Erythroblast (primary cell): ENCODE measurements at places on chromosomes 16 and 17.

DNA sequence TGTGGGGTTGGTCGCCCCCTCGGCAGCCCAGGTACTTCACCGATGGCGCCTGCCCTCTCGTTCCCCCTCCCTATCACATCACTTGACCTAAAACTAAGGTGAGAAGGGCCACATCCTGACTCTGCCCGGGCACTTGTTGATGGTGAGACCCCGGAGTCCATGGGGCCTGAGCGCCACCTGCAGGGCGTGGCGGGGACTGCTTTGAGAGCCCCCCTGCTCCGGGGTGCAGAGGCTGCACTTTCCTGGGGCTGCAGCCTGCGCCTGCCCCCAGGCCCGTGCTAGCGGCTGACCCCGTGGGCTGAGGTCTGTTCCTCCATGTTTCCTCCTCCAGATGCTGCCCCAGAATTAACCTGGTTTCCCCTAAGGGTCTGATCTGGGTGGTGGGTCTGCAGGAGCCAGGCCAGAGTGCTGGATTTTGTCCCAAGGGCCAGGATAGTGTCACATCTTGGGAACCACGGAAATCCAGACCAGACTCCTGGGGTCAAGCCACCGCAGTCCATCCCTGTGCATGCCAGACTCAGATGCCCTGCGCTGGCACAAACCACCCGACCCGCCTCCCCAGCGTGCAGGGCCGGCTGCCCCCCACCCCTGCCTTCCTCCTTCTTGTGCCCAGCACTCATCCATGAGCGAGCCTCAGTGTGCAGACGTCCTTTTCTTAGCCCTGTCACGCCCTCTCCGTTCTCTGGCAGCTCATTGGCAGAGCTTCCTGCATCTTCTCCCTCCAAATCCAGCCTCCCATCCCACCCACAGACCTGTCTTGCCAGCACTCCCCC is 2.7 kb downstream of the NDUFAF8 start:
- peak; percentile 70 for DNase-seq

DNA sequence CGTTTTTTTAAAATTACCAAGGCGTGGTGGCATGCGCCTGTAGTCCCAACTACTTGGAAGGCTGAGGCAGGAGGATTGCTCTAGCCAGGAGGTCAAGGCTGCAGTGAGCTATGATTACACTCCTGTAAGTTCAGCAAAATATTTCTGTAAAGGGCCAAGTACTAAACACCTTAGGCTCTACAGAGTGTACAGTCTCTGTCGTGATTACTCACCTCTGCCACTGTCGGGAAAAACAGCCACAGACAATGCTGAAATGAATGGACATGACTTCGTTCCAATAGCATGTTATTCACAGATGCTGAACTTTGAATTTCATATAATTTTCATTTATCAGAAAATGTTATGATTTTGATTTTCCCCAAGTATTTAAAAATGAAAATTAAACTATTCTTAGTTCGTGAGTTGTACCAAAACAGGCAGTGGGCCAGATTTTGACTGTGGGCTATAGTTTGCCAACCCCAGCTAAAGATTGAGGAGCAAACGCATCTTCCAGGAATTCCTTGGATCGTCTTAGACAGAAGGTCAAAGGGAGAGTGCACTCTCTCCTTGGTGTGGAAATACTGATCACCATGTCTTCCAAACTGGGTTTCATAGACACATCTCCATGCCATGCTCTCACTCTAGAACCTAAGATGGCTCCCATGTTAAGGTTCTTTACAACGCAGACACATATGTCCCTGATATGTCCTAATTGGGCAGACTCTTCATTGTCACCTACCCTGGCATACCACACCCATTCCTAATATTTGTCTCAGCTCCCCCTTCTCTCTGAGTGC is 89.5 kb downstream of the MARF1 start:
- no peak for DNase-seq

- no peak for DNase-seq
These were observed 66.7 kb downstream of the FTO start for GRCh38 chr16:53770641-53771040.

DNA sequence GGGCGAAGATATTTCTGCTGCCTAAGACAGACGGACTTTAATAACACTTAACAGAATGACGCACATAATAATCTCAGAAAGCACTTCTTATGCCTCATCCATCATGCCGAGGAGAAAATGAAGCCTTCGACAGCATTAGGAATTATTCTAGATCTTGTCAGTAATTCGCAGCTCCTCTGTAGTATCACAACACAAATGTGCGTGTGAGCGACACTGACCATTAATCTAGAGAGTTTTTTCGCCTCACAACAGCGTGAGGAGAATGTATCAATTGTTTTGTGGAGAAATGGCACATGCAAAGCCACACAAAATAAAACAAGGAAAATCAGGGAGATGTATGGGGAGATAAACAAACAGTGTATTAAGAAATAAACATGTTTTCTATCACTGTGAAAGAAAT is 410.2 kb upstream of the PSMD7 start:
- DNase-seq = no peak

GRCh38 chr17:38450557-38451029 is 22.3 kb downstream of the ARHGAP23 start:
- no peak for DNase-seq

DNA sequence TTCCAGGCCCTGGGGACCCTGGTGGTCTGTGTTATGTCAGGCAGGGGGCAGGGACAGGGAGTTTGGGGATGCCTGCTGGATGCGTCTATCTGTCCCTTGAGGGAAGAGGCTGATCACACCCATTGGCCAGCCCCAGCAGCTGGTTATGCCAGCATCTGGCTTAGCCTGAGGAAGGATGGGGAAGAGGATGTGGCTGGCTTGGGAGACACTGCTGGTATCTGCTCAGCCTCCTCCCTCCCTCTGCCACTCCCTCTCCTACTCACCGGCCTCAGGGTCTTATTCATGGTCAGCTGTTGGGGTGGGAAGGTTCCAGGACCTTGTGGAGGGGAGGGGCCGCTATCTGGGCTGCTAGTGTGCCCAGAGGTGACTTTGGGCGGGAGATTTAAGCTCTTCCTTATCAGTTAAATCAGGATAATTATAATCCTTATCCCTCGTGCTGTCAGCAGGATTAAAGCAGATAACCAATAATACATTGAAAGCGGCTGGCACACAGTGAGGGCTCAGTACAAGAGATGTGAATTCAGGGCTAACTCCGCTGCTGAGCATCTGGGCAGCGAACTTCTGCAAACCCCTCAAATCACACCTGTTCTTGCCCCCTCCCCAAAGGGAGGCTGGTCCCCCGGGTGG is 36.0 kb upstream of the MLKL start:
- no peak for DNase-seq

DNA sequence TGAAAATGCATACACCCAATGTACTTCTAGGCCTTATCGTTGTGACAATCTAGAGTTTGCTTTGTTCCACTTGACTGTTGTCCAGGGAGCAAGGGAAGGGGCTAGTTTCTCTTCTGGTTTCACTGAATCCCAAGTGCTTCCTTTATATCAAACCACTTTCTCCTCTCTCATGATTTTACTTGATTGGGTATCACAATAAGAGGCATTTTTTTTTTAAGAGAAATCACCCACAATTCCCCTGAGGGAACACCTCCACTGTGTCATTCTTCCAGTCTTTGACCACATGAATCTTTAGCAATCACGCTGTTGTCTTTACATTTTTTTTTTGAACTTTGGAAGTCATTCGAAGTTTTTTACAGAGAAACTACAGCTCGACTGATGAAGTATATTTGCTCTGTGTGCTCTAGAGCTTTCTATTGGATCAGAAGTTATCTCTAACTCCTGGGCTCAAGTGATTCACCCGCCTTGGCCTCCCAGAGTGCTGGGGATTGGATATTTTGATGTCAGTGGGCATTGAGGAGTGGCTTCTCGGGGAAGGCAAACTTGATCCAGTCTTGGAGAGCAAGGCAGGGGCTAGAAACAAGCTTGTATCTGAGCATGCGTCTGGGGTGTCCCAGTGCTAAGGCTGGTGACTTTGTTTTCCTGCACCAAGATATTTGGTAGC is 3.0 kb downstream of the CDH1 start:
- DNase-seq = peak; percentile 21

- DNase-seq = no peak
These were observed 38.9 kb downstream of the LMF1 start for GRCh38 chr16:931626-932500.

DNA sequence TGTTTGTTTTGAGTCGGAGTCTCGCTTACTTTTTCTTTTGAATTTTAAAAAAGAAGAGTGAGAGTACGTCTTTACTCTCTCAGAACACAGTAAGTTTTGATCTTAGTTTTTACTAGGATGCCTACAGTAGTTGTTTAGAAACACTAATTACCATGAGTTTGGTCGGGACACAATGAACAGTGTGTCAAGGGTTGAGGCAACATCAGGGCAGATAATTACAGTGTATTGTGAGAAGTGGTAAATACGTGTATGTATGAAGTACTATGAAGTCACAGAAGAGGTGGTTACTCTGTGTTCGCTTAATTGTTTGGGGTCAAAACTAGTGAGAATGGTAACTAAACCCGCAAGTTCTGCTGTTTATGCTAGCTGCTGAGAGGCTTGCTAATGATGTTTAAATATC is 18.2 kb downstream of the PAFAH1B1 start:
- DNase-seq = no peak

- no peak for DNase-seq
These were observed 58.5 kb downstream of the KNOP1 start for GRCh38 chr16:19659554-19659953.

GRCh38 chr16:2058872-2059271 is 11.1 kb downstream of the TSC2 start:
- DNase-seq = no peak

- peak; percentile 75 for DNase-seq
These were observed 73.7 kb downstream of the TNRC6C start for GRCh38 chr17:78032166-78032565.

- no peak for DNase-seq
These were observed 7.8 kb upstream of the USP31 start for GRCh38 chr16:23156946-23157460.

GRCh38 chr17:71039391-71039790 is 870.1 kb downstream of the KCNJ2 start:
- no peak for DNase-seq

DNA sequence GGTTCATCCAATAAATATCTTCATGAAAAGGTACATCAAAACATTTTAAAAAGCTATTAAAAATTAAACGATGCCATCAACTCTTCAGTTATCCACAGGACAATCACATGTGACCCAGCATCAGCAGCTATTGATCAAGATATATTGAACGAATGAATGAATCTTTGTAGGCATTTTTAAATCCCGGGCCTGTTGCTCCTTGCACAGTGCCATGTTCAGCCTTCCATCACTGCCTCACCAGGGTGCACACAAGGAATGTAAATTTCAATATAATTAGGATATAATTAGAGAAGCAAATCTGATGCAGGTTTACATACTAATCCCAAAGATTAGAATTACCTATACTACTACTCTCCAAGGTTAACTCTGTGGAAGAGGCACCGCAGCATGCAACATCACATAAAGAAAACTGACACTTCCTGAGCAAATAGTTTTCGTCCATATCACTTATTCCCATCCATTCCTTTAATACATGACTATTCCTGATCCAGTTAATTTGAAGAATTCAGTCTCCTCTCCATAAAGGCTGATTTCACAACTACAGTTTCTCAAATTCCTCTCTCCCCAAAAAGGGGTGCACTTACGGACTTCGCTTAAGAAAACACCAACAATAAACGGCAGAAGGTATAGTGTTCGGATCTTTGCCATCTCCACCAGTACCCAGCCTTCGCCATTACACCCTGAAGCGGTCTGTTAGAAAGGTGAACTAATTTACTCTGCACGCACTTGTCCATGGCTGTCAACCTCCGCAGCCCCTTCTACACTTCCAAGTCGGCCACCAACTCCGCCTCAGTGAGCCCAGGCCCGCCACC is 938 bp downstream of the NCOR1 start:
- DNase-seq = no peak

GRCh38 chr17:71423871-71424546 is 696.8 kb upstream of the SOX9 start:
- no peak for DNase-seq

GRCh38 chr16:68365167-68365817 is 54.5 kb downstream of the PRMT7 start:
- no peak for DNase-seq

- DNase-seq = peak; percentile 100
These were observed at the start of the genes ATPAF2 and GID4 for GRCh38 chr17:18038861-18039534. Gene ATPAF2 (minus strand): TSS chr17:18039168. CDS start chr17:18039013, 155 bp downstream. Gene GID4 (plus strand): TSS chr17:18039408. CDS start chr17:18039465, 57 bp downstream.

GRCh38 chr16:89822188-89823086 is 5.8 kb upstream of the SPIRE2 start:
- no peak for DNase-seq

- peak; percentile 61 for DNase-seq
These were observed 939 bp upstream of the WDR90 start for GRCh38 chr16:648071-648780.

DNA sequence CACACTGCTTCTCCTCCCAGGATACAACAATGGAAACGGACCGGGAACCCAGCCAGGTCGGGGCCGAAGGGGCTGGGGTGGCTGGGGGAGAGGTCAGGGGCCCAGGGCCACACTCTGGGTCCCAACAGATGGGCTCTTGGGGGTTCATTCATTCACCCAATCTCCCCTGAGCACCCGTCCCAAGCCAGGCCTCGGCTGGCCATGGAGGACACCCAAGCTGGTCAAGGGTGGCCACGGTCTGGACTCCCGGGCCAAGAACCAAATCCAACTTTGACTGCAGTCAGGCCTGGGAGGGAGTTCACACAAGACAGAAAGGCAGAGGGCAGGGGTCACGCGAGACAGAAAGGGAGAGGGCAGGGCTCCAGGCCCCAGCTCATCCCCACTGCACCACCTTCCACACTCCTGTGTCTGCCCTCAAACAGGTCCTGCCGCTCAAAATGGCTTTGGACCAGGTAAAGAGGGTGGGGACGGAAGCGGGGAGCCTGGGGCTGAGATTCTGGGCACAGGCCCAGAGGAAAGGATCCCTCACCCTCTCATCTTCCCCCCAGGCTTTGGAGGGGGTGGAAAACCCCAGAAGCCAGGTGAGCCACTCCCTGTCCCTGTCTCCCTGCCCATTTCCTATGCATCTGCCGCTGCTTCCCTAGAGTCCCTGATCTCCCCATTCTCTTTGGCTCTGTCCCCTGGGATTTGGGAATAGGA is 12.3 kb upstream of the PKMYT1 start:
- DNase-seq = no peak

DNA sequence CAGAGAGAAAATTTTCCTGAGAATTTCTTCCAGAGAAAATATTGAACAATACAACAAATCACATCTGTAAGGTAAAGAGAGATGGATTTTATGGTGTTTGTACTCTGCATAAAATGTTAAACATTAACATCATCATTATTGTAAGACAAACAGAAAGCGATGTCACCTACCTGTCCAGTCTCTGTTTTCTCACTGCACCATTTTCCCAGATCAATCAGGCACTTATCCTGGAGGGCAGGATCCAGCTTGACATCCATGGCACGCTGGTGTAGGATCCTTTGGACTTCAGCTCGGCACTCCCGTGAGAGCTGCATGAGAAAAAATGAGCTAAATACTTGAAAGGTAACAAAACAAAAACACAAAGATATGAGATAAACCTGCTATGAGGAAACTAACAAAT is 55.9 kb upstream of the CLEC18B start:
- no peak for DNase-seq
